Right ventricle myocardium superior (tissue), 1 donor: ENCODE measurements at places on chromosomes 2 and 18.

DNA sequence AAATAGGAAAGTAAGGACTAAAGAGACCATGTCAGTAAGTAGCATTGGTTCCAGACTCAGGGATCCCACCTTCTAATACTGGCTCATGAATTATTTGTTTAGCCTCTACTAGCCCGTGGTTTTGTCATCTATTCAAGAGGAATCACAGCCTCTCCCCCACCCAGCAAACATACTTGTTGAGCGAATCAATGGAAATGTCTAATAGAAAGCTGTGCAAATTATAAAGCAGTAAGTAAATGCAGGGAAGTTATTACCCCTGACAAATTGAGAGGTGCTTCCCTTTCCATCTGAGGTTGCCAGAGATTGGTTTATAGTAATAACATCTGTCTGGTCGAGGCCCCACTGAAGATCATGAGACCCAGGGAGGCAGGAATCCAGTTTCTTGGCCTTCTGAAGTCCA lies 219.3 kb upstream of the OSR1 start:
- DNase-seq = no peak

GRCh38 chr2:203859030-203859789 lies 8.4 kb upstream of the CTLA4 start:
- DNase-seq = no peak

GRCh38 chr2:143422681-143423080 lies 293.5 kb downstream of the ARHGAP15 start:
- DNase-seq = no peak

GRCh38 chr2:189504238-189504637 lies 63.0 kb downstream of the WDR75 start:
- no peak for DNase-seq

- no peak for DNase-seq
Measured at GRCh38 chr2:85864654-85865053, 24.1 kb downstream of the ST3GAL5 start.

DNA sequence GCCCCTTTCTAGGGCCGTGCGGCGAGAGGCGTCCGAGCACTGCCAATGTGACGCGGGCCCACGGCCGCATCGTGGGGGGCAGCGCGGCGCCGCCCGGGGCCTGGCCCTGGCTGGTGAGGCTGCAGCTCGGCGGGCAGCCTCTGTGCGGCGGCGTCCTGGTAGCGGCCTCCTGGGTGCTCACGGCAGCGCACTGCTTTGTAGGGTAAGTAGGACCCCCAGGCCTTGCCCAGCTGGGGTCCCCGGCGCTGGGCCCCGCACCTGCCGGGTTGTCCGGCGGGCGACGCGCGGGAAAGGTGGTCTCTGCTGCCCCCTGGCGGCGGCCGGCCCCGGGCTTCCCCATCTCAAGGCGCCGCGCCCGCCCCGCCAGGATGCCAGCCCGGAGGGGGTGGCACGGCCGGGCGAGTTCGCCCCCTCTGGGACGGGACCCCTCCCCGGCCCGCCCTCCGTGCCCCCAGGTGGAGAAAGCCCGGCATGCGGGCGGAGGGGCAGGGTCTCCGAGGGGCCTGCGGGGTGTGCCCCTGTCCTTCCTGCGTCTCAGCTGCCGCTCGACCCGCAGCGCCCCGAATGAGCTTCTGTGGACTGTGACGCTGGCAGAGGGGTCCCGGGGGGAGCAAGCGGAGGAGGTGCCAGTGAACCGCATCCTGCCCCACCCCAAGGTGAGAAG lies 1.9 kb downstream of the PRSS56 start:
- DNase-seq = peak; percentile 80

DNA sequence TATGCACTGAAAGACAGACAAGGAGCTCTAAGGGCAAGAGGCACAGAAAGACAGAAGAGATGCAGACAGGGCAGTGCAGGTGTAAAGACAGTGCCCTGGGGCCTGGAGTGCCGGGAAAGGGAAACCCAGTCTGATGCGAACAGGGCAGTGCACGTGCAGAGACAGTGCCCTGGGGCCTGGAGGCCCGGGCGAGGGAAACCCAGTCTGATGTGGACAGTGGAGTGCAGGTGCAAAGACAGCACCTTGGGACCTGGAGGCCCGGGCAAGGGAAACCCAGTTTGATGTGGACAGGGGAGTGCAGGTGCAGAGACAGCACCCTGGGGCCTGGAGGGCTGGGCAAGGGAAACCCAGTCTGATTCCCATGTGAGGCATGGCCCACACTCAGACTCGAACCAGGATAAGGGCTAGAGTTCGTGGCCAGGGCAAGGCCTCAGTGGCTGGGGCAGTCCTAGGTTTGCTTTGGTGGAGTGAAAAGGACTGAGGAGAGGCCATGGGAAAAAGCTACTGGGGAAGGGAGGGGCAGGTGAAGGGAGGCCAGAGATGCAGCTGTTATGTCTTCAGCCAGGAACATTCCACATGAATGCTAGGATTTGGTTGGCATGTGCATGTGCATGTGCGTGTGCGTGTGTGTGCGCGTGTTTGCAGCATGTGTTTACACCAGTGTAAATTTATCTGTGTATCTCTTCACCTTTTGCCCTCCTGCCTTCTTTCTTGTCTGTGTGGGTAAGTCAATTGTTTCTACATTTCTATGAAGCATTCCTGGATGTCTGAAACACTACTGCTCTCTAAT lies 39.1 kb upstream of the DNMT3A start:
- no peak for DNase-seq

GRCh38 chr2:111122631-111123421 lies 2.1 kb downstream of the BCL2L11 start:
- DNase-seq = peak; percentile 93

GRCh38 chr18:12517142-12517825 lies 109.6 kb downstream of the PRELID3A start:
- DNase-seq = no peak

DNA sequence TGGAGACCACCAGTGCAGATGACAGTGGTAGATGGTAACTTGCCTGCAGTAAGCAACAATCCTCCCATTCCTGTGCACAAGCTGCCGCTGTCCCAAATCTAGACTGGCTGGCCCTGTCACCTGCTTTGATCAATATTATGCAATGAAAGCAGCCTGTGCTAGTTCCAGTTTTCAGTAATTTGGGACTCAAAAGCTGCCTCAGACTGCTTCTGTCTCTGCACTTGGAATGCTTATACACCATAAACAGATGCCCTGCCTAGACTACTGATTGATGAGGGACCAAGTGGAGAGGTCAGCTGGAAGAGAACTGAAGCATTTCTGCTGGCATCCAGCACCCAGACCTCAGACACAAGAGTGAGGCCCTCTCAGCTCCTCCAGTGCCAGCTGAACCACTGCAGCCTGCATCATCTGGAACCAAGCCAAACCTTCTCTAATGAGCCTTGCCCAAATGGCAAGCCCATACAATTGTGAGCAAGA lies 24.9 kb downstream of the CCBE1 start:
- DNase-seq = no peak

DNA sequence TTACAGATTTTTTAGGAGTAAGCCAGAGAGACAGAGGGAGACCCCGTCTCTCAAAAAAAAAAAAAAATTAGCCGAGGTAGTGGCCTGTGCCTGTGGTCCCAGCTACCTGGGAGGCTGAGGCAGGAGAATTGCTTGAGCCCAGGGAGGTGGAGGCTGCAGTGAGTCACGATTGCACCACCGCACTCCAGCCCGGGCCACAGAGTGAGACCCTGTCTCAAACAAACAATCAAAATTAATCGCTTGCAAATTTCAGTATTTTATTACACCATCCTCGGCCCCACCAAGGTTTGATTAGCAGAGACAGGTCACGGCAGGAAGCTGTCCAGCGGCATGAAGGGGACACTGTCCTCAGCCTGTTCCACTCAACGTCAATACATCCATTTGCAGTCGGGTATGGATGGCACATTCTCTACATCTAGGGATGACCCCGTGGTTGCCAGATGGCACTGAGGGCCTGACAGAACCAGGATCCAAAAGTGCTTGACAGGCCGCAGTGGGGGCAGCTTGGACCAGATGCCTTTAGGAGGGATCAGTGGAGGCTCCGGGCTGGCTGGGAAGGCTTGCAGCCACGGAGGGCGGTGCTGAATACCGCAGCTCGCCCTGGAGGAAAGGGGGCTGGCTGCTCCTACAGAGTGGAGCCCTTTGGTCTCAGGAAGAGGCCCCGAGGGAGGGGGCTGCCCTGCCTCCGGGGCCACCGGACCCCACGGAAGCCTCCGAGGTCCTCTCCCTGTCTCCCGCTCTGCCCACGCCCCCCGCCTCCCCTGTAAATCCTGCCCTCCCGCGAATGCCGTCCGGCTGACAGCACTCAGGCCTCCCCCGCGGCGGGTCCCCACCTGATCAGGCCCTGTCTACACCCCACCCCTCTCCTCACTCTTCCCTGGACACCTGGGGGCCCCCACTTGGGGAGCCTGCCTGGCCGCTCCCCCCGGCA lies 13.1 kb downstream of the ASPRV1 start:
- no peak for DNase-seq

- no peak for DNase-seq
Measured at GRCh38 chr2:226883296-226883795, 47.5 kb downstream of the RHBDD1 start.

- DNase-seq = no peak
Measured at GRCh38 chr2:195672674-195673073, 15.6 kb downstream of the SLC39A10 start.

GRCh38 chr2:198873503-198874471 lies 584.0 kb downstream of the SATB2 start:
- DNase-seq = no peak

DNA sequence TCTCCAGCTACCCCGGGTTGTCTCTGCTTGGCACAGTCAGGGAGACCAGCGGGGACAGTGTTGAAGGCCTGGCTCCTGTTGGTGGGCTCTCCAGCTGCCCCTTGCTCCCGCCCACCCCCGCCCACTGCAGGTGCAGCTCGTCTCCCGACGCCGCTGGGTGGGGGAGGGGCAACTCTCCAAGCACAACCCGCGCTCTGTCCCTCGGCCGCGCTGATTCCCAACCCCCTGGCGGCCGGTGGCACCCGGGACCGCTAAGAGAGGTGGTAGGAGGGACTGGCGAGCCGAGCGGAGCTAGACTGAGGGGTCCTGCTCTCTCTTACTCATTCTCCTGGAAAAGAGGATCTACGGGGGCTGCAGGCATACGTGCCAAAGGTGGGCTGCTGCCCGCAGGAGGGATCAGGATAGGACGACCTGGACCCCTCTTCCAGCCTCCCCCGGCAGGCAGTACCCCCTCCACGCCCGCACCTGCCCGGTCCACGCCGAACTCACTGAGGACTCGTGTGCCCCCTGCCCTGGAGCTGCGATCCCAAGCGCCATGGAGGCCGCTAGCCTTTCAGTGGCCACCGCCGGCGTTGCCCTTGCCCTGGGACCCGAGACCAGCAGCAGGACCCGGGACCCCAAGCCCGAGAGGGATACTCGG lies 44.5 kb downstream of the DDX18 start:
- DNase-seq = no peak

DNA sequence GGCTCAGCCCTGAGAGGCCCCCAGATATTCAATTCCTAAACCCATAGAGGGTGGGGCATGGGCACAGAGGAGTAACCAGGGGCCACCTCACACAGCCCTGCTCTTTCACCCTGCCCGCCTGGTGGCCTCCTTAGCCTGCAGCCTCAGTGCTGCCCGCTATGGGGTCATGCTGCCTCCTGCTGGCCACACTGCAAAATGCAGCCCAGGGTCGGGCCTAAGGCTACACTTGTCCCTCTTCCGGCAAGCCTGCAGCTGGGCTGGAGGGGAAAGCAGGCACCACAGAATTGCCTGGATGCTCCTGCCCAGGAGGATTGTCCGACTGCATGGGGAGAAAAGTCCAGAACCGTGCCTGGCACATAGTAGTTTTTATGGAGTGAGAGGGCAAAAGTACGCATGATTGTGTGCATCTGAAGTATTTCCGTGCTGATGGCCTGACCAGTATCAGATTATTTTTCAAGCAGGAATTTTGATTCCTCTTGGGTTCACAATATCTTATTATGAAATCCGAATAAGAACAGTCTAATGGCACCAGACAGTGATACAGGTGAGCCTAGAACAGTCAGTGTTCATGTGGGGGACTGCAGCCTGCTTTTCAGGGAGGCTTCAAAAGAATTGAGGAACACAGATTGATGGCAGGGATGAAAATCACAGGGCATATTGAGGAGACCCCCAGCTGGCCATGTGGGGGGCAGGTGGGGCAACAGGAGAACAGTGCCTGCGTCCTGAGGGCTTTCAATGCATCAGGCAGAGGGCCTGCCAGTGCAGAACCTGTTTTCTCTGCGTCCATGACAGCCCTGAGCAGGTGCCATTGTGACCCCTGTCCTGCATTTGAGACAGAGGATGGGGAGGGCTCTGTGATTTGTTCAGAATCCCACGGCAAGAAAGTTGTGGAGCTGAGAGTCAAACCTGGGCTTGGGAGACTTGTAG lies 51.2 kb upstream of the ALPP start:
- peak; percentile 82 for DNase-seq

- no peak for DNase-seq
Measured at GRCh38 chr2:186868344-186868743, 19.4 kb upstream of the ZSWIM2 start.

DNA sequence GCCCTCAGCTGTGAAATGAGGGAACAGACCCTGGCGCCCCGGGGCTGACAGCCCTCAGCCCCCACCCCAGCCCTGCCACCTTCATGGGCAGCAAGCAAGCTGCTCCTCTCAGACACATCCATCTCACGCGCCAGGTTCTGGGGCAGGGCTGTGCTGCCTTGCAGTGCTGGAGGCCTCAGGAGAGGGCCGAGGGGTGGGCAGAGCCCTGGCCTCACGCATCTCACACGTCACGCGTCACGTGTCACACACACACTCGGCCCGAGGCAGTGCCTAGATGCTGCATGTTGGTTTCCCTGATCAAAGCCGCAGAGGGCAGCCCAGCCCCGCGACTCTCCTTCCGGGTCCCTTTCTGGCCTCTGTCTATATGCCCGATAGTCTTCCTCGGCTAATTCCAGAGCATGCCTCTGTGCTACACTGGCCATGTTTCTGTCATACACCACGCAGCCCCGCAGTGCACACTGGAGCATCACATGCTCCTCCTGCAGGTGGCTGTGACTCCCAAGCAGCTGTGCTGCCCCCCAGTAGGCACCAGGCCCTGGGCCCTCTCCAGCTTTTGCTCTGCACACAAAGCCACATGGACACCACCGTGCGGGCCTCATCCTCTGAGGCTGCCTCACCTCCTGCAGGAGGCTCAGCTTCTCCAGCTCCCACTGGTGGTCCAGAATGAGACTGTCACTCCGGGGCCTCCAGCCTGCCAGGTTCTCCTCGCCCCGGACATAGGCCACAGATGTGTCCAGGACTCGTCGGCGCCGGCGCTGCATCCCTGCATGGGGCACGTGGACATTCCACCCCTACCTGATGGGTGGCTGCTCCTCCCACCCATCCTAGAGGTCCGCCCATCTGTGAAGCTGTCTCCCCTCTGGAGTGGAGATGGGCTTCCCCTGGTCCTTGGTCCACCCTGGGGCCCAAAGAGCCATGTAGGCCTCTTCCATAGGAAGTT lies 31.4 kb downstream of the AQP12A start:
- DNase-seq = no peak

DNA sequence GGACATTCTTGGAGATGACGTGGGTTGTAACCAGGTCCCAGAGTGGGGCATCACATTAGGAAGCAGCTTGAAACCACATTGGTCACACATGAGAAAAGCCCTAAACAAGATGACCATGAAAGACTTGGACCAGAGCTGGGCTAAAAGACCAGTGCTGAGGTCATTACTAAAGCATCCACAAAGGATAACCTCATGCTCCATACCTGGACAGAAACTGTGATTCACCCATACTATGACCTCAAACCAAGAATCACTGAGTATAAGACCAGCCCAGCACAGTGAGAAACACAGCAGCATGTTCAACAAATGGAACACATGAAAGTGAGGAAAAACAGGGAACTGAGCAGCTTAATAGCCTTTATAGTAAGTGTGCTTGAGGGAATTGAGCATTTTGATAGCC lies 635.5 kb upstream of the NETO1 start:
- DNase-seq = no peak
